ENCODE measurements at places on chromosomes 4 and X.

DNA sequence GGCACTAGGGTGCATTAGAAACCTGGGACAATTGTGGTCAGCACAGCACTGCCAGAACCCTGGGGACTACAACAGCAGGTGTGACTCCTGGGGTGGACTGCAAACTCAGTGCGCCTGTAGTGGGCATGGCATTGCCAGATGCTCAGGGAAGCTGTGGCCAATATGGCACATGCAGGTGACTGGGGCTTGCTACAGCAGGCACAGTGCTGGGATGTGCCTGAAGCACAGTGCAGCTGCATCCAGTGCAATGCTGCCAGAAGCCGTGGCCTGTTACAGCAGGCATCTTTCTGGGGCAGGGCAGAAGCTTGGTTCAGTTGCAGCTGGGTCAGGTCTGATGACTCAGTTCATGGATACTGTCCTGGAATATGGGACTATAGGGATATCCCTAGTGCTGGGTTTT, 445.8 kb downstream of the CCSER1 start:
- no peak for DNase-seq

GRCh38 chr4:12118651-12119213, 690.0 kb upstream of the HS3ST1 start:
- DNase-seq, result no peak

GRCh38 chr4:68874507-68874906, 58.7 kb downstream of the UGT2B10 start:
- DNase-seq, result no peak

DNA sequence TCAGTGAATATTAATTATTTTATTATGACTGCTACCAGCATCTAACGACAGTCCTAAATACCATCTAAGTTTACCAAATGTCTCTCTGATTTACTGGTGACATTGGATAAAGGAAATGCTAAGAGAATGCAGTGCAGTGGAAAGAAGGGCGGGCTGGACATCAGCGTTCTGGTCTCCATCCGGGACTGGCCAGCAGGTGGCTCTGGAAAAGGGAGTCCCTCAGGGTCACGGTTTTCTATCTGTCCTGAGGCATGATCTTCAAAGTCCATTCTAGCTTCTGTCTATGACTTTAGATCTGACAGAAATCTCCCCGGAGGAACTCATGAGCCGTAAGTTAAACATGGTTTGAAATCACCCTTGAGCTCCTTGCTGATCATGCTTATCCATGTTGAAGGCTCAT, 3.3 kb downstream of the TRIM2 start:
- no peak for DNase-seq

DNA sequence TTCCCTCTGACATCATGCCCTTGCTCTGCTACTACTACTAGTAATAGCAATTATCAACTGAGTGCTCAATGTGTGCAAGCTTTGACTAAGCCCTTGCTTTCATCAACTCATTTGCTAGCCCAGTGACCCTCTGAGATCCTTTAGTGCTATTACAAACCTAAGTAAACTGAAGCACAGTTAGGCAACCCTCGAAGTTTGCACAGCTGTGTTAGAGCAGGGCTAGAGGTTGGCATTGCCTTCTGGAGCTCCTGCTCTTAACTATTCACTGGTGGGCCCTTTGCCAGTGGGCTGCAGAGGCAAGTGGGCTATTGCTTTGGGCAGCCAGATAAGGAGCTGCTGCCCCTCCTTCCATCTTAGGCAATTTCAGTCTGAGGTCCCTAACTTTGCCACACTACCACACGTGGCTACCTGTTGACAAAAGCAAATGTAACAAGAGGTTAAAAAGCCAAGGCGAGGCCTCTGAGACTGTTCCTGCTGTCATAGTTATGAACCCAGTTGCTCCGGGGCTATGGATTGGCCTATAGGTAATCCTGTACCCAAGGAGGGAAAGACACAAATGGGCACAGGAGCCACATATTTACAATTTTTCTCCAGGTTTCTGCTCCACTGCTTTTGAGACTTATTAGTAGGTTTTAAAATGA, 41.5 kb upstream of the ANKRD50 start:
- DNase-seq, result no peak

DNA sequence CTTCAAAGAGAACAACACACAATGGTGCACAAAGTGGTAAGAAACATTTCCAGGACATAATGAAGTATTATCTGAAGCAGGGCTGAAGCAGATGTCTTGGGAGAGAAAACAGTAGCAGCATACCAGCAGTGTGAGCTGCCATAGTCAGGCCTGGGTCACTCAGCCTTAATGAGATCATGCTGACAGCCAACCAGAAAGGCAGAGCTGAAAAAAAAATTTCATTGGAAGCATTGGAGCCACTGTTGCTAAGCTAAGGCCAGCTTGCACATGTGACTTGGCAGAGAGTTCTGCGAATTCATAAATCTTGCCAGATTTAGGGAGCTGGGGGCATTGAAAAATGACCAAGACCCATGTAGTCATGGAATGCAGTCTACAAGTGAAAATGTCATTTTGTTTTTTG, 444.0 kb upstream of the PITX2 start:
- no peak for DNase-seq

- no peak for DNase-seq
These were observed 57.6 kb downstream of the SHISA3 start for GRCh38 chr4:42454755-42455420.

- DNase-seq, result no peak
These were observed 727.7 kb upstream of the SLIT2 start for GRCh38 chr4:19523964-19524363.

GRCh38 chr4:82891707-82892466, 934 bp upstream of the SEC31A start:
- no peak for DNase-seq

- no peak for DNase-seq
These were observed 214.4 kb upstream of the CPEB2 start for GRCh38 chr4:14787894-14788293.

DNA sequence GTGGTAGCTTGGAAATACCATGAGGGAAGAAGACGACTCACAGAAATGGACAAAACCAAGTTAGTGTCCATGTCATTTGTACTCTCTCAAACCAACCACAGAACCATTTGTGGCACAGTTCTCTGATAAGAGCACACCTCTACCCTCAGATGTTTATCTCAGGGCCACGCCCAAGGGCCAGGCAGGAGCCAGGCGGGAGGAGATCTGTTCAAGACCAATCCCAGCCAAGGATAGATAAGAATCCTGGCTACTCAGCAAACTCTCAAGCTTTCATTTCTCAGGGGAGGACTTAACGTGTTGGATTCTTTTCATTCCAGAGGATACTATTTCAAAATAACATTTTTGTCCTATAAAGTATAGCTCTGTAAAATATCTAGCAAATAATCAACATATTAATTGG, 95.0 kb downstream of the NYX start:
- no peak for DNase-seq

GRCh38 chrX:727738-728621, 97.4 kb downstream of the SHOX start:
- no peak for DNase-seq

GRCh38 chr4:6960628-6961412, 51.2 kb downstream of the TBC1D14 start:
- DNase-seq, result no peak

DNA sequence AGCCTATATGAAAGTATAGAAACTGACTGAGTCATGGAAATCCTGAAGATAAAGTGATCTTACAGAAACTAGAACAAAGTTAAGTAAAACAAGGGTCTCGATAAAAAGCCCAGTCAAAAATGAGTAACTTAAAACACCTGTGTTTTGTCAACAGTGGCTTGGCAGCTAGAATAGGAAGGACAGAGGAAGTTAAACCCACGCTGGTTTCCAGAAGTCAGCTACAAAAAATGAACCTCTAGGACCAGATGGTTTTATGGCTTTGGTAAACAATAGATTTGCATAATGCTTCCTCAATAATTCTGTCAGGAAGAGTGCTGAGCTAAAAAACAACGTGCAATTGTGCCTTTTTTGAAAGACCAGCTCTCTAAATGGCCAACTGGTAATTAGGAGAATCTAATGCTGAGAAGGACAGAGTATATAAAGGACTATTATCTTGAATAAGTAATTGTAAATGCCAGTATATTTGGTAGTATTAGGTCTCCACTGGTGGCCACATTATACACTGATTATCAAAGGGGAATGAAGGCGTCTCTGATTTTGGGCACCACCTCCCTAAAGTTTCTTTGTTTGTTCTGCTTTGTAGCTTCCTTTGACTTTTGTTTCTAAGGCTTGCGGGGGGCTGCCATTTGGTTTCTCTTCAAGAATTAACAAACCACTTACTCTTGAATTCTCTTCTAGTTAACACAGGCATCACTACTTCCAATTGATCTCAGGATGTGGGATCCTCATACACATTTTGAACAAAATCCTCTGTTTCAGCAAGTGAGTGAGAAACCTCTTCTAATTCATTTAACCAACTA, 72.2 kb upstream of the PPP3CA start:
- peak; percentile 48 for DNase-seq

- DNase-seq, result no peak
These were observed 867.6 kb downstream of the TRAM1L1 start for GRCh38 chr4:116217781-116218180.

- DNase-seq, result no peak
These were observed 63.0 kb downstream of the MBNL3 start for GRCh38 chrX:132425744-132426318.

DNA sequence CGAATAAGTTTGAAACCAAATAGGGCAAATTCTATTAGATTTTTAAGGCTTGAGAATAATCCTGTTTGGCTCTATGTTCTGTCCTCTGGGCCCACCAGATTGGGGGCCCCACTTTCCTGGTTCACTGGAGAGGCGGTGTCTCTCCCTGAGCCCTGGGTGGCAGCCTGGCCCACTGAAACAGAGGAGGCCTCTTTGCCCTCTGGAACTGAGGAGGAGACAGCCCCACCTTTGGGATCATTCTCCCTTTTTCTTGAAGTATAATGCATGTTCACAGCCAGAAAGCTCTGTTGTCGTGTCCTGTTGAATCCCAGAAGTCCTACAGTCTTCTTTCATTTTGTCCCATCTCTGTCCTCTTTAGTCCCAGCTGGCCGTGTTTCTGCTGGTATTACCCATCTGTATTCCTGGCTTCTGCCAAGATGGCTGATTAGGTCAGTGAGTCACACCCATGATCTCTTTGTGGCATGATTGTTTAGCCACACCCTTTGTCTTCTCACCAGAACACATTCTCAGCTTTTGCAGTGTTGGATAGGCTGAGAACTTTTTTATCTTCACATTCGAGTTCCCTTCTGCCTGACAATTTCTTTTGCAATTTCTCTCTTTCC, 8.1 kb upstream of the TBC1D25 start:
- DNase-seq, result no peak

DNA sequence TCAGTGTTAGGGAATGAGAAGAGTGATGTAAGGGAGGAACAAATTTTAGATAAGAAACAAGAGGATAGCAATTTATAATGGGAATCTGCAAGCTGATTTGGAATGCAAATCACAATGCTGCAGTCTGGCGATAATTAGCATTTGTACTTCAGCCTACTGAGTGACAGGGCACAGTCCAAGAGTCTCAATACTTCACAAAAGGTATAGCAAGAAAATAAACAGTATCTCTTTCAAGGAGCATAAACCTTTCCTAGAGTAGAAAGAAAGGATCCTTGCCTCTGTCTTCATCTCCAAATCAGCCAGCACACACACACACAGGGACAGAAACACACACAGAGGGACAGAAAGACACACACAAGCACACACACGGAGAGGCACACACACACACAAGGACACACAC, 1.1 kb upstream of the GPM6A start:
- DNase-seq, result no peak

DNA sequence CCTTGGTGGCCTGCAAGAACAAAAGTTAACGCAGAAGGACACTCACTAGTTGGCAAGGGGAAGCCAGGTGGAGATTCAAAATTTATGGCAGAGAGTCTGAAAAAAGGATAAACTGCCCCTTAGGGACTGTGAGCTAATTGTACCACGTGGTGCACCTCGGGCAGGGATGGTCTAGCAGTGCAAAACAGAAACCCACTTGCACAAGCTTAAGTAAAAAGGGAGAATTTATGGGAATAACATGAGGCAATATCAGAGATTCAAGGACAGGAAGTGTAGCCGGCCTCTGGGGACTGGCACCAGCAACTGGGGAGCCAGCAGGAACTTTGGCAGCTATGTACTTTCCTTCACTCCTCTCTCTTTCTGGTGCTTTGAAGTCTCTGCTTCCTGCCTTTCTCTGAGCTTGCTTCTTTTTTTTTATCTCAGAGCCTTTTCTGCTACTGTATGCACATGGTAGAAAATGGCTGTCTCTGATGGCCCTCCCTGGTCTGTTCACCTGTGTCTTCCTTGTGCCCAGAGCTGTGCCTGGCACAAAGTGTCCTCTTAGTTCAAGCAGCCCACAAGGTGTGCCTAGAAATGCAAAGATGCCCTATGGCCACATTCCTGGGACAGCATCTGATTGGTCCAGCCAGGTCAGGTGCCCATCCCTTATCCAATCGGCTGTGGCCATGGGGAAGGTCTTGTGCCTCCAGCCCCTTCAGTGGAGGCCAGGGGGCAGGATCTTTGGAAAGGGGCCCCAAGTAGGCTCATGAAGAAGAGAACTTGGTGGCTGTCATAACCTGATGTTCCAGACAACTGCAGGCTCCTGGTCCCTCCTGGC, 114.8 kb upstream of the ATP6AP2 start:
- DNase-seq, result peak; percentile 3

GRCh38 chr4:11483046-11483445, 54.4 kb upstream of the HS3ST1 start:
- DNase-seq, result no peak

- DNase-seq, result no peak
These were observed 869 bp upstream of the ADD1 start for GRCh38 chr4:2842687-2843262.

GRCh38 chr4:108053251-108053711, 63.6 kb downstream of the HADH start:
- DNase-seq, result no peak

- no peak for DNase-seq
These were observed 11.3 kb downstream of the YTHDC1 start for GRCh38 chr4:68338625-68339024.

- no peak for DNase-seq
These were observed 58.2 kb upstream of the GPRIN3 start for GRCh38 chr4:89365776-89366175.

- no peak for DNase-seq
These were observed 234.8 kb downstream of the BCOR start for GRCh38 chrX:39862963-39863362.

DNA sequence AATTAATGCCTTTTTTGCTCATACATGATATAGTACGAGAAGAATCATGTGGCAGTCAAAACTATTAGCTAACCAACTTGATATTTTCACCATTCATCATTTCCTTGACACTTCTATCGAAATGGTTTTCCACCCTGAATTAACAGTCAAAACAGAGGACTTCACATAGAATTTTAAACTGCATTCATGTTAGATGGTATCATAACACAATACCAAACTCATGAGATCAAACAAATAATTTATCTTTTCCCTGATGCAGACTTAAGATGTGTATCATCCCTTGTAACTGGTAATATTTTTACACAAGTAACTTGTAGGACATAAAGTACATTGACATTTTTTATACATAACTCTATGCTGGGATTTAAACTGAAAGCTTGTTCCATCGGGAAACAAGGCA, 18.2 kb upstream of the ANTXR2 start:
- DNase-seq, result no peak

GRCh38 chr4:26080870-26081628, 167.0 kb downstream of the SMIM20 start:
- no peak for DNase-seq

GRCh38 chr4:89915937-89916336, 21.3 kb downstream of the MMRN1 start:
- peak; percentile 5 for DNase-seq

- DNase-seq, result no peak
These were observed 181.9 kb downstream of the CEP135 start for GRCh38 chr4:56130606-56131155.

All from NCI-H2171 treated with DMSO at 0.1 percent for 48 hours (cell line).